Suppressor macrophage treated with lipopolysaccharide for 1 hour (primary cell): ENCODE measurements at places on chromosomes 16 and 17.
A peak's percentile ranks its signal among the peaks of the same experiment; 100 is the strongest.

DNA sequence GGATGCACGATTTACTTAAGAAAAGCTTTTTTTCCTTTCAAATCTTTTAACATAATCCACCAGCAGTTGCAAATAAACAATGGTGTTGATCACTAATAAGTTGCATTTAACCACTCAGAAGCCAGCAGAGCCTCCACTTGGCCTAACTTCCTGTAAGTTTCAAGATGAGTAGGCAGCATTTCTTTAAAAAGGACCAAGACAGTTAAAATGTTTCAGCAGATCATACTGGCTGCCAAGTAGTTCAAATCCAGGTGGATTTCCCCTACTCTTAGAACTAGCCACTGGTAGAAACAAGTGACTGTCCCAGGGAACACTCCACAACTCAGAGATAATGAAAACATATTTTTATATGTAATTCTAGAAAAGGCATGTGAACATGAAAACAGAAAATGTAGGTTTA, 17.0 kb upstream of the RFFL start:
- peak; percentile 65 for DNase-seq

GRCh38 chr16:71610936-71611871, 14.8 kb upstream of the MARVELD3 start:
- DNase-seq, result peak; percentile 66

DNA sequence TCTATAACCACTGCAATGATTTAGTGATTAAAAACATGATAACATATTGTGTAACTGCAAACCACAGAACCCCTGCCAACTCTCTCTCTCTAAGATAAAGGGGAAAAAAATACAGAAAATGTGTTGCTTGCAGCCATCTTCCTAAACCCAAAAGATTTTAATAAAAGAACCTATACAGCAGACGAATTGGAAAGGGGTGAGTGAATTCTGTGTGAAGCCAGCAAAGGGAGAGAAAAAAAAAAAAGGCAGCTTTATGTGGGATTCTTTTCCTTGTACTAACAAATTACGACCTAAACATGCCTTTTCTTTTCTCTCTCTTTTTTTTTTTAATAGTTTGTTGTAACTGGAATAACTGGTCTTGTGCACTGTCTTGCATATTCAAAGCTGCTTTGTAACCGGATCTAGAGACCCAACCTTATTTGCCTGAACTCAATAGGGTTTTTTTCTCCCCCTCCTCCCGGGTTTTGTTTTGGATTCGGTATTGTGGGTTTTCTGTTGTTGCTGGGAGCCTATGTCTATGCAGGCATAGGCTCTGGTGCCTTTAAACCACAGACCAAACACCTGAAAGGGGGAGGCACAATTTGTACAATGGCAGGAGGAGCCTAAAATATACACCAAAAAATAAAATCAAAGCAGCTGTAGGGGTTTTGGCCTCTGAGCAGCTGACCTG, 7.0 kb upstream of the ZFHX3 start:
- no peak for DNase-seq

DNA sequence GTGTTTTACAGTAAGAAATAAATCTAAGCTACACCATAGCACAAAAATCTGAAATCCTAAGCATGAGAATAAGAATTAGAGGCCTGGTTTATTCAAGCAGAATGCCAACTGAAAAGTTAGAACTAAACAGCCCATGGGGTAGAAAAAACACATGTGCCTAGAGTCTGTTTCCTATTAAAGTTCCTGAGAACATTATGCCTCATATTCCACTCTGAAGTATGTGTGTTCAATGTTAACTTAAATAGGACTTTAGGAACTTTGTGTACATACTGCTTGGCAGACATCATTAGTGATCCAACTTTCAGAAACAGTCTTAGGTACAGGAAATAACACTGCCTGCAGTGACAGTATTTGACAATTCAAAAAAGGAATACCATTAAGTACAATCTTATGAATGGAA, 18.2 kb downstream of the HEATR6 start:
- no peak for DNase-seq

DNA sequence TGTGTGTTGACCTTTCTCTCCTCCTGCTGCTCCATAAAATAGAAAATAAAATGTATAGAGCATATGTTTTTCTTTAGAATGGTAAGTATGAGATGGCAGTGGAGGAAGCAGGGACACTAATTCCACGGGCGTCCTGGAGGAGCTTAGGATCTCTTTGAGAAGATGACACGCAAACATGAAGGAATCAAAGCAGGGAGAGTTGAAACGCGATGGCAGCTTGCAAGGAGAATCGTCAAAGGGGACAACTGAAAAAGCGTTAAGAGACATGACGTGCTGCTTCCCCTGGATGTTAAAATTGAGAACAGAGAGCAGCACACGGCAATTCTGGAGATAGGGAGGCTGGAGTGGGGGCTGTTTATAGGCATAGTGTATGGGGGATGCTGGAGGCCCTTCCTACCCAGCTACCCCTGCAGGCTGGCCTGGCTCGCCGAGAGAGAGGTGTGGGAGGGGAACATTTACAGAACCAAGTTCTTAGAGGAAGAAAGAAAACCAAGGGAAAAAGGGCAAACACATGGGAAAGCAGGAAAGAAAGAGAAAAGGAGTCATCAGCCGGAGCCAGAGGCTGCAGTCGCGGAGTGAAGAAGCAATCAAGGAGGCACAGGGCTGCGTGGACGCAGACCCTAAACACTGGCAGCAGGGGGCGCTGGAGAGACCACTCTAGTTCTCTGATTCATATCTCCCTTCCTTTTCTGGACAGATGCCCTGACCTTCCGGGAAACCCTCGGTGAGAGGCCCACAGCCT, 55.8 kb downstream of the MYH13 start:
- DNase-seq, result peak; percentile 83

DNA sequence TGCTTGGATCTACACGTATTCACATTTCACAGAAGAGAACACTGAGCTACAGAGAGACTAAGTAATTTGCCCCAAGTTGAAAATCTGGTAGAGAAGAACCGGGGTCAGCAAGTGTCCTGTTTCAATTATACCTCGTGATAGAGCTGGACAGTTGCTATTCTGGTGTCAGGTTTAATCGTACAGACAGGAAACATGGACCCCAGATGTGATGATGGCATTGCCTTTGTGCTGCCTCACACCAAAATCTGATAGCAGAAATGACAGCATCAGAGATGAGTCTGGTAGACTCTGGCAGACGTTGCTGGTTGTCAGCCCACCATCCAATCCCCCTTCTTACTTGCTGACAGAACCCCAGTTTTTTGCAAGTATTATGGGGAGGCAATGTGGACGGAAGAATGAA, 112.1 kb upstream of the FOXF1 start:
- no peak for DNase-seq

GRCh38 chr16:10878644-10879501, 1.9 kb downstream of the CIITA start:
- DNase-seq, result peak; percentile 86

- DNase-seq, result no peak
Measured at GRCh38 chr16:23079675-23080301, 69.5 kb downstream of the USP31 start.

DNA sequence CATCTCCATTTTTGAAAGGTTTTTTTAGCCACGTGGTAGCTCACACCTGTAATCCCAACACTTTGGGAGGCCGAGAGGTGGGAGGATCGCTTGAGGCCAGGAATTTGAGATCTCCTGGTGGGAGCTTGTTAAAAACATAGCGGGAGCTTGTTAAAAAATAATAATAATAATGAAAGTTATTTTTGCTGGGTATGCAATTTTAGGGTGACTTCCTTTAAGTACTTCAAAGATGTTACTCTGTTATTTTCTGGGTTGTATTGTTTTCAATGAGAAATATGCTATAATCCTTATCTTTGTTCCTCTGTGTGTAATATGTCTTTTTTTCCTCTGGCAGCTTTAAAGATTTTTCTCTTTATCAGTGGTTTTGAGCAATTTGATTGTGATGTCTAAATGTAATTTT, 48.1 kb downstream of the NLK start:
- no peak for DNase-seq

DNA sequence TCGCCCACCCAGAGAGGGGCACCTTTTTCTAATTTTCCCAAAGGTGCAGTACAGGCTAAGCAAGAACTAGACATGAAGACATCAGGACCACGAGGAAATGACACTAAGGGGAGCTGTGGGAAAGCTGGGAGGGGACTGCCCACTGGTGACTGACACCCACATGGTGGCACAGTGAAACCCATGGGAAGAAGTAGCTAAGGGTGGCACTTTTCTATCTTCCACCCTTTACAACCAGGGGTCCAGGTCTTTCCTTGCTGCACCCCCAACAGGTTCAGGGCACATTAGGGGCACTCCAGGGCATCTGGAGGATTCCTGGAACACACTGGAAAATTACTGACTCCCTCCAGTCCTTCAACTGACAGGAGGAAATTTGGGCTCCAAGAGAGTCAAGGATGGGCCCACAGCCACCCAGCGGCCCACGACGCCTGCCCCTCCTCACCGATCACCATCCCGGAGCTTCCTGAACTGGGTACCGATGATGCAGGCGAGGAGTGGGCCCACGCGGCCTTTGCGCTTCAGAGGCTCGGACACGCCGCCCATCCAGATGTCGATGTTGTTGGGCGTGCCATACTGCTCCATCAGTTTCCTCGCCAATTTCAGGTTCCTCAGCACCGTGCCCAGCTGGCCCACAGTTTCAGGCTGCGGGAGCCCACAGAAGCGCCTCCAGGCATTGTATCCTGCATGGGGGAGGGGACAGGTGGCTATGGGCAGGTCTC, 9.4 kb downstream of the MPO start:
- DNase-seq, result peak; percentile 46

DNA sequence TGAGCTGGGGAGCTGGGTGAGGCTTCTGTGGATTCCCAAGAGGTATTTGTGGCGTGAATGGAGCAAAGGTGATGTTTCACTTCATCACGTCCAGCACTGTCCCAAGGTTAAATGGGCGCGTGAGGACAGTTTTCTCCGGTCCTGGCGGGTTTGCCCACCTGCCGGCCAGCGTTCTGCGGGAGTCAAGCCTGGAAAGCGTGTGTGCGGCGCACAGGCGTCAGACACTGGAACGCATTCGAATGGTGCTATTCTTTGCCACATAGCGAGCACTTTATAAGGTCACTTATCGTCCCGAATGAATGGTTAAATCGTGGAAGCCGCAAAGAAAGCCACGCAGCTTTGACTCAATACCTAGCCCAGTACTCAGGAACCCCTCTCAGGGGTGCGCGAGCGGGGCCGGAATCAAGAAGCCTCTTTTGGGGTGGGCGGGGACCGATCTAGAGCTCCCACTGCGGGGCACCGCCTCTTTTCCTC, 446 bp upstream of the PSMD11 start:
- no peak for DNase-seq

DNA sequence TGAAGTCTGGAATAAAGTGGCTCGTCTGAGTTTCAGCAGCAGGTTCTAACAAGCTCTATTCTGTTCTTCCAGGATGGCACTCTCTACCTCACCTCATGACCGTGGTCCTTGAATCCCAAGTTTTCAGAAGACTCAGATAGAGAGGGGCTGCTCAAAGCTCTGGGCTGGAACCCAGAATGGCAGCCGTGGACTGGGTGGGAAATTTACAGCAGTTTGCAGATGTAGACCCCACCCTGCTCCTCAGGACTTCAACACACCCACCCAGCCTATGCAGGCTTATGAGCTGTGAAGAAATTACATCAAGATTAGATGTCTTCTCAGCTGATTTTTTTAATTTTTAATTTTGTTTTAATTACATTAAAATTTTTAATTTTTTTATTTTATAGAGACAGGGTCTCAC, 59.4 kb downstream of the METRNL start:
- DNase-seq, result no peak

DNA sequence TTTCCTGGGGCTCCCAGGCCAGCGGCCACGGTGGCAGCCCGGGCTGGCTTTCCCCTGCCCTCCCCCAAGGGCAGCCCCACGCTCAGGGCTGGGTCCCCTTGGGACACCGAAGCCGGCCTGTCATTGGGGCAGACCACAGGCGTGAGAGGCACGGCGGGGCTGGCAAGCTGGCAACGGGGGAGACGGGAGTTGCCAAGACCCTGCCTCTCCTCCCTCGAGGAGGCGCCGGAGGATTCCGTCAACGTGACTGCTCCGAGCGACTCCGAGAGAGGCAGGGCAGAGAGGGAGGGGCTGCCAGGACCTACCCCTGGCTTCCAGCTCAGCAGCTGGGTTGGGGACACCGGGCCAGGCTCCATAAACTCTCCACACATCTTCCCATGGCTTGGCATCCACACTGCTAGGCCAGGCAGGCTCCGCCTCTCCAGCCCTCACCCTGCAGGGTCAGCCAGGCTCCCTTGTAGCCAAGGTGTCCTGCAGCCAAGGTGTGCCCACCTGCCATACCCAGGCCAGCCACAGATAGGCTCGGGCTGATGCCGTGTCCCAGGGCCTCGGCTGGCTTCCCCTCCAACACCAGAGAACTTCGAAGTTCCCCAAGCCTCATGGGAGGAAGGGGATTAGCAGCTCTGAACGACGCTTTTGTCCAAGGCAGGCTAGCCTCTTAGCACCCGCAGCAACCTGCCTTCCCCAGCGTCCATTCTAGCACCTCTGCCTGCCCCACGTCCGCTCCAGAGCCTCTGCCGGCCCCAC, 25.5 kb downstream of the TIMM22 start:
- no peak for DNase-seq

- no peak for DNase-seq
Measured at GRCh38 chr17:41613277-41614082, 913 bp upstream of the KRT16 start.

GRCh38 chr16:4918781-4919251, 18.1 kb downstream of the PPL start:
- DNase-seq, result no peak
